ENCODE measurements at places on chromosomes 4 and X.

GRCh38 chrX:107025545-107025944 is 25.5 kb upstream of the MORC4 start:
- peak; percentile 24 for DNase-seq

DNA sequence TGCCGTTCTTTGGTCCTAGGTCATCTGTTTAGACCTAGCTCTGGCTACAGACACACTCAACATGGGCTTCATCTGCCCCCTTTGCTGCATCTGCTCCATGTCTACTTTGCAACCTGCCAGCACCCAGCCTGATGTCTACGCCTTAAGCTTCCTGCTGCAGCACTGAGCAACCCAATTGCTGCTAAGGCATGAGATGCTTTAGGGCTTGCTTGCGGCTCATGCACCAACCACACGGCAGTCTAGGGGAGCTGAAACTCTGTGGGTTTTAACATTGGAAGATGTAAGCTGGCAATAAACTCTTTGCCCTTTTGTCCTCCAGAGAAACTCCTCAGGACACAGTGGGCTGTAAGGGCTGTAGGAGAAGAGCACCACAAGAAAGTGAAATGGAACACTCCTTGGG is 11.7 kb upstream of the CLNK start:
- DNase-seq, result no peak

GRCh38 chrX:15242899-15243555 is 26.9 kb downstream of the ASB9 start:
- peak; percentile 65 for DNase-seq

DNA sequence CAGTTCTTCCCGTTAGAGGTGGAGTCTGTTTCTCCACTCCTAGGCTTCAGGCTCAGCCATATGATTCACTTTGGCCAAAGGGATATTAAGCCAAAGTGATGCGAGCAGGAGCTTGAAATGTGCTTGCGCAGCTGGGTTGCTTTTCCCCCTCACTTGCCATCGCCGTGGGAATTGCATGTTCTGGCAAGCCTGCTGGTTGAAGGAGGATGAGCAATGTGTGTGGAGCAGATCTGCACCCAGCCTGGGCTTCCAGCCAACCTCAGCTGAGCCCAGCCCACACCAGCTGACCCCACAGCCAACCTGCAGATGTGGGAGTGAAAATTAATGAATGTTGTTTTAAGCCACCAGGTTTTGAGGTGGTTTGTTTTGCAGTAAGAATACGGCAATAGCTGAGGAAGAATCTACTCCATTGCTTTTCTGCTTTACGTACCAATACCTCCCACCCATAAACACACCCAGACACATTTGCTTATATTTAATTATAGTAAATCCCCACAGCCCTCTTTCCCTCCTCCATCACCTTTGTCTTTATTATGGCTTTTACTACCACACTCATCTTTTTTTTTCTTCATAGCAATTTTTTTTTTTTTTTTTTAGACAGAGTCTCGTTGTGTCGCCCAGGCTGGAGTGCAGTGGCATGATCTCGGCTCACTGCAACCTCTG is 132.8 kb upstream of the FUNDC1 start:
- DNase-seq, result no peak

DNA sequence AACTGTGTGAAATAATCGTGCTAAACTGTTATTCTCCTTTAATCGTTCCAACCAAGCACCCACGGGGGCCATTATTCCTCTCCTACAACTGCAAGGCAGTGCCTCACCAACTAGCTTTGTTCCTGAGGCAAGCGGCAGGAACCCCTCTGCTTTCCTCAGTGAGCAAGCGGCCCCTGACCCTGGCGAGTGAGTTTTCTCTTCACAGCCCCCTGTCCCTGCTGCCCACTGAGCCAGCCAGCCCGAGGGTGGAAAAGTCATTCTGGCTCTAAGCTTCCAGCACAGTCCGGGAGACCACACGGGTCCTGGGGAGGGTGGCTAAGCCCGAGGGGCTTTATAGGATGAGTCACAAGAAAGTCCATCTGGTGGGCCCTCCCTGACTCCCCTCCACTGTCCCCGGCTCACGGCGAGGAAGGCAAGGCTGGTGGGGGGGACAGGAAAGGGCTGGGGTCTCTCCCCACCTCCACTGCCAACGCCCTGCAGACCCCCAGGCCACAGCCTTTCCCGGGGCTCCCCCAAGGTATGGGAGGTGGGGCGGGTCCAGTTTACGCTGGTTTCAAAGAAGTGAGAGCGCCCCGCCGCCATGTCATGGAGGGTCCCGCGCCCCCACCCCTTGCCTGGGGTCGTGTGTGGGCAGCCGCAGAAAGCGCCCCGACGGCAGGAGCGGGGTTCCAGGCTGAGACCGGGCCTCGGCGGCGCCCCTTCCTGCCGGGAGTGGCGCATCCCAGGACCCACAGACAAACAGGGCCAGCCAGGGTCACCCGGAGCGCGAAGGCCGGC is 45.0 kb downstream of the CPLX1 start:
- DNase-seq, result no peak

DNA sequence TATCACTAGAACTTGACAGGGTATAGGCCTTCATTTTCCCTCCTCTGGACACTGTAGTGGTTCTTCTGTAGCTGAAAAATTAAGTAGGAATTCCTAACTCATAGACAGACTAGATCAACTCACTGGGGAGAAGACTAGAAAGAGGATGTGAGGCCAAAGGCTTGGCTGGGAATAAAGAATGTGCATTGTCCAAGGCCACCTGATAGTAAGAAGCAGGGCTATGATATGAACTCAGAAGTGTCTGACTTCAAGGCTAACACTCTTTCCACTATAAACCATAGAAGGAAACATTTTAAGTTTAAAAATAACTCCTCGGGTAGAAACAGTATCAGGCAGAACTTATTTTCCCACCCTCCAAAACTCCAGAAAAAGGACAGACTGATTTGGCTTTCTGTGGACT is 346.6 kb downstream of the OPHN1 start:
- DNase-seq, result no peak

- no peak for DNase-seq
Measured at GRCh38 chrX:3177851-3178250, 136.6 kb downstream of the ARSF start.

DNA sequence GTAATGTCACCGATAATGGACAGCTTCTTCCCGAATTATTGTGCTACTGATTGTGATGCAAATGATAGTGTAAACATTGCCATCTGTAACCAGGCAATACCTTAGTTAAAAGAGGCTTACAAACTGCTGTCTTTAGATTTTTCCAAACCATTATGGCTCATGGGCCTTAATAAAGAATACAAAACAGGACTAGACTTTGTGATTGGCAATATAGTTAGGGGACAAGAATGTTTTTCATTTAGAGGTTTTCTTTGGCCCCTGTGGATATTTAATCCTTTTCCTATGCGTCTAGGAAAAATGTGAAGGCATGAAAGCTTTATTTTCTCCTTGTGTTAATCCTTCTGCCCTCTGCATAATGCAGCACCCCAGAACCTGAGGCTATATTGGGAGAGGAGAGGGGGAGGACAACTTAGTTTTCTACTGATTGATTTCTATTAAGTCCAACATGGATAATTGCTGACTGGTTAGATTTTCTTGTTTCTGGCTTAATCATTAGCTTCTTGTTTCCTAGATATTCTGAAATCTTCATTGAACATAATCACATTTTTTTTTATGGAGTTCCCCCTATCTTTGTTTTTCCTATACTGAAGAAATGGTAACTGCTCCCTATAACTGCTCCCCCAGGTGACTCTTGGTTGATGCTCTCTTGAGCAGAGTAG is 1.9 kb downstream of the PRPS1 start:
- no peak for DNase-seq

All from GM13977 (cell line).